ENCODE measurements at places on chromosomes 4 and X. TPM values are rescaled to one million over a fixed set of nuclear protein-coding genes. Genes with fewer than 3 reads are reported as not detected.

DNA sequence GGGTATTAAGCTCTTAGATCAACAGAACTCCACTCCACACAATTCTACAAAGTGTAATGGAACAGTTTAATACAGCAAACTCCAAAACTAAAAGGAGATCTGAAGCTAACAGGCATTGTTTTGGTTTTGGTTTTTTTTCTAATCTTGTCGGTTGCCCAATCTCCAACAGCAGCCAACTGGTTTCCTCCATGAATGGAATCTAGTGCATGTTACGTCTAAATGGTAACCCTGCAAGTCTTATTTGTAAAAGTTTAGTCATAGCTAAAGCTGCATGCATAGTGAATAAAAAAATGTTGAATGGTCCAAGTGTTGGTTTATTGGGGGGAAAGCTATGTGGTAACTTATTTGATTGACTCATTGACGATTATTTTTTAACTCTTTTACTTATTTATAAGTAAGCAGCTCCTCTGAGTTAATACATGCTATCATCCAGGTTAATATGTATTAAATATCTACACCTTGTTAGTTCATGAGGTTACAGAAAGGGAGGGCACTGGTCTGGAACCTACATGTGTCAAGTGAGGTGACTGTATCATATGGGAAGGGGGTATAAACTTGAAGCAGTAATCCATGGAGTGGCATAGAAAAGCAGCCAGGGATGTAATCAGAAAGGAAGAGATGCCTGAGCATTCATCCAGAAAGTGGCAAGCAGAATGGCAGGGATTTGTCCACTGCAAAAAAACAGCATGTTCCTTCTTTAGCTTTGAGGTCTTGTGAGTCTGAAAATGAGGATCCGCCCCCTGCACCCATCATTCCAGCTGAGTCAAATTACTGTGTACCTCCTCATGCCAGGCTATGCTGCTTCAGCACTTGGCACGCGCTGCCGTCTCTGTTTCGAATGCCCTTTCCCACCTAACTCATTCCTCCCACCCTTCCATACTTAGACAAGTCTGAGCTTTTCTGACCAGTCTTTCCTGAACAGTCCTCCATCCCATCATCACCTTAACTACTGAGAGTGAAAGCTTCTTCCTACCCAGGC lies 81.7 kb downstream of the PDGFC start:
- no peak for DNase-seq

DNA sequence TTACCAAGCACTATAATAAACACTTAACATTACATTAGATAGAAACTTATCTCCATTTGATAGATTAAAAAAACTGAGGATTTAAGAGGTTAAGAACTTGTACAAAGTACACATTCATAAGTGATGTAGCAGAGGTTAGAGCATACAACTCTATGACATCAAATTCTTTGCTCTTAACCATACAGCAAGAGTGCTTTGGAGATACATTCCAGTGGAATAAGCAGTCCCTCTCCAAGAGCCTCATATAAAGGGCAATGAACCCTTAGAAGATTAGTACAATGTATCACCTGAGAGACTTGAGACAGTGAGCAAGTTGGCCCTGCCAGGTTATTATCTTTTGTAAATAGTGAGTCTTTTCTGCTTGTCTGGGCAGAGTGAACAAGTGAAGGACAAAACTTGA lies 600.4 kb upstream of the CT83 start:
- no peak for DNase-seq

GRCh38 chrX:154961947-154962346 lies 60.6 kb downstream of the F8 start:
- DNase-seq: no peak

Gene NDST3
- total RNA-seq: not detected

DNA sequence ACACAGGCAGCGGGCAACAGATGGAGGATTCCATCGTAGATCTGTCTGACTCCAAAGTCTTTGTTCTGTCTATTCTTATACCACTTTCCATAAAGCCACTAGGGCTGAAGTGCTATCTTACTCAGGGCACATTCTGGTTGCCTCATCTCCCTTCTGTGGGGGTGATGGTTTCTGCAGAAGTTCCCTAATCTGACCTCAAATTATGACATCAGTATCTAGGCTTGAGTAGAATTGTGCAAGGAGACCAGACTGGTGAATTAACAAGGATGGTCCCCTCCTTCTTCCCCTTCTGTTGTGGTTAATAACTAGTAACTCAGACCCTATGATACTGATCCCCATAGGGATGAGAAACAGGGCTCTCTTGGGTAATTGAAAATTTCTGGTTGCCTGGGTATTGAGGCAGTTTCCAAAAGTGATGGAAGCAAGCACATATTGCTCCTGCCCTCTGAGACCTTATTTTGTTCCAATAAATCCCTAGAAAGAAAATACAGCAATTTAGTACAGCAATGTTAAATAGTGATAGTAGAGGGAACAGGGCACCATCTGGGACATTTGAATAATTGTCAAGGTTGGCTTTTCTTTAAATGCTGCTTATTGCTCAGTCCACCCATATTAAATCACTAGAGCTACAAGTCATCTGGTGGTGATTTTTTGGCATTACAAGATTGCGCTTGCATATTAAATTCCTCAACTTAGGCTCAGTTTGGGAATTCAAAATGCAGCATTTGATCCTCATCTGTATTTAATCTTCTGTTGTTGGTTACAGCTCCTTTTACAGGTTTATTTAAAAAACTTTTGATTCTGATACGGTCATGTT lies 57.3 kb upstream of the AP1S2 start:
- DNase-seq: no peak

GRCh38 chrX:16312761-16313623 lies 145.7 kb downstream of the MAGEB17 start:
- DNase-seq: no peak

Gene UGT2A1
- not detected for total RNA-seq

- DNase-seq: no peak
Observed at GRCh38 chr4:84691170-84691691, 108.3 kb downstream of the CDS1 start.

GRCh38 chr4:6031846-6032245 lies 13.6 kb upstream of the C4orf50 start:
- DNase-seq: no peak

DNA sequence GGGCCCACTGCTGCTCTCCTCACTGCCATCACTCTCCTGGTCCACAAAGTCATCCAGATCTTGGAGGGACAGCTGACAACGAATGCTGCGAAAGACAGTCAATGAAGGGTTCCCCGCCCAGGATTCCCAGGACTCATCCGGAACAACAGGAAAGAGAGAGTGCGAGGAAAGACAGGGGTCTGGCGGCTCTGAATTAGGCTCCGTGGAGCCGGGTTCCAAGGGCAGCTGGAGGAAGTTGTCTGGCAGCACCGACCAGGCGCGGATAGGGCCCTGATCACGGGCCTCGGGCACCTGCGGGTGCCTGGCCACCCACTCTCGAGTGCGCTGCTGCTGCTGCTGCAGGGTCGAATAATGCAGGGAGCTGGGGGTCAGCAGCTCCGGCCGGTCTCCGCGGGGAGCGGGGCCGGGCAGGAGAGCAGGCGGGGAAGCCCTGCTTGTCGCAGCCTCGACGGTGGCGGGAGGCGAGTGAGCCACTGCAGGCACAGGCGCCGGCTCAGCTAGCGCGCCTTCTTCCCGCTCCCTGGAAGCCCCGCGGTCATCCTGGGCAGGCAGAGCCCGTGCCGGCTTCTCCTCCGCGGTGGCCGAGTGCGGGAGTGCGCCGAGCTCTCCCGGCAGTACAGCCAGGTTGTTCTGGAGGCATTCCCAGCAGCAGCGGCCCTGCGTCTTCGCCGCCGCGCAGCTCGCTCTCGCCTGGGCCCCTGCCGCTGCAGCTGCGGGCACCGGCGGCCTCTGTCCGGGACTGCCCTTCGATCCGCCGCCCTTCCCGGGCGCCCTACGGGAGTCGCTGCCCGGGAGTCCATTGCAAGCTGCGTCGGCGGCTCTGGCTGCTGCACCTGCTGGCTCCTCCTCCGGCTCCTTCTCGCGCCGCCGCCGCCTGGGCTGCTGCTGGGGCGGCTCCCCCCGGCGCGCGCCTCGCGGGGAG lies 1.1 kb downstream of the SOWAHB start:
- DNase-seq: peak; percentile 16

DNA sequence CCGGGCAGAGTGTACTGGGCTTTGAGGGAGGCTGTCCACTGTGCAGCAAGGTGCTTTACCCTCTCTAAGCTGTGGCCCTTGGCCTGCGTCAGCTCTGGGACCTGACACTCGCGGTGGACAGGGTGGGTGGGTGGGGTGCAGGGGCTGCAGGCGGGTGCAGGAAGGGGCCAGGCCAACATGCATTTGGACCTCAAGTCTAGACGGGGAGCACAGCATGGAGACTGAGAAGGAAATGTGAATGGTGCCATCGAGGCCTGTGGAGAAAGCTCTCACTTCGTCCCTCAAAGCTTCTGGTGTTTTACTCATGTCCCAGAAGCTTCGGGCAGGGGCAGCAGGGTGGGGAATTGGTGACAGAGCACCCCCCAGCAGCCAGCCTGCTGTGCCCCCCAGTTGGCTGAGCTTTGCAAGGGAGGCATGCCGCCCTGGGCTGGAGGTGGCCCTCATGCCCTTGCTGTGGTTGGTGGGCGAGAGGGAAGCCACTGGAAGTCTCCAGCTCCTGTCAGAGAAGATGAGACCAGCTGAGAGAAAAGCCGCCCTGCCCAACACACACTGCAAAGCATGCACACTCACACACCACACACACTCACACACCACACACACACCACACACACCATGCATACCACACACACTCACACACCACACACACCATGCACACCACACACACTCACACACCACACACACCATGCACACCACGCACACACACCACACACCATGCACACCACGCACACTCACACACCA lies 12.3 kb downstream of the PNMA6E start:
- no peak for DNase-seq

DNA sequence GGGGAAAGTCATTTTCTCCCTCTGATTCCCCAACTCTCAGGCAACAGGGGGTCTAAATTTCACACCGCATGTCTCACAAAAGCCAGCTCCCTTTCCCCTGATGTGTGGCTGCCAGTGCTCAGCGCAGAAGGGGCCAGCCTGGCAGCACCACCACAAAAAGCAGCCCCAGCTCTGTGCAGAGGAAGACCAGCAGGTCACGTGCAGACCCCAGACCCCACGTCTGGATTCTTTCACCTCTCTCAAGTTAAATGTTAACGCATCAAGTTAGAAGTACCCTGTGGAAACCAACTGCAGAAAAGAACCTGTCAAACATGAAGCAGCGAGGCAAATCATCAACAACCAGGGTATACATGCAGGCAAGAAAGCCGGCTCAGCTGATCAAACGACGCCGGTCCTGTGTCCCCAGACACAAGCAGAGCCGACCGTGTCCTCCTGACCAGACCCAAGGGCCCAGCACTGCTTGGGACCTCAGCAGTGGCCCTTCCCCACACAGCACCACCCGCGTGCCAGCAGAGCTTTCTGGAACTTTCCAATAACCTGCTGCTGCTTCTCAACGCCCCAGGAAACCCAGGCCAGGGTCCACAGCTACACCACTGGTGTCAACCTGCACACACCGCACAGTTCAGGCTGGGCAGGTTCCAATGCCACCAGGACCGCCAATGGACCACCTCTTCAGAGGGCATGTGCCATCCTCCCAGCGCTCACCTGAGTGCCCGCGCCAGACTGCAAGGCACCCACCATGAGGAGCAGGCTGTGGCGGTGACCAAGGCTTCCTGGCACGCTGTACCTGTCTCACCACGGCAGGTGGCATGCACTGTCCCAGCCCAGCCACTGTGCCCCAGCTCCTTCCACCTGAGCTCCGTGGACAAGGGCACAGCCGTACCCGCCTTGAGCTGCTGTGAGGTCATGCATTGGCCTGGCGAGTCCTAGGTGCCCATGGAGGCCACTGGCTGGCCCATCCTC lies 4.0 kb downstream of the LRPAP1 start:
- DNase-seq: no peak

All from activated naive CD4-positive, alpha-beta T cell treated with anti-CD3 and anti-CD28 coated beads for 36 hours (primary cell).